ENCODE measurements at places on chromosomes 13 and 19. TPM values are rescaled to one million over a fixed set of nuclear protein-coding genes. Genes with fewer than 3 reads are reported as not detected.
A peak's percentile ranks its signal among the peaks of the same experiment; 100 is the strongest.

Gene SYNGR4
- total RNA-seq: not detected

Gene NLRP4
- total RNA-seq: not detected

Gene TEX101
- total RNA-seq: not detected

Gene CEACAM21
- total RNA-seq: 0.27 TPM

Gene LGALS4
- 0.54 TPM for total RNA-seq

Gene MEDAG
- 8.0 TPM for total RNA-seq

Gene MAB21L1
- not detected for total RNA-seq

Gene LRG1
- 0.35 TPM for total RNA-seq

Gene ZNF681
- 0.32 TPM for total RNA-seq

Gene TRPC4
- total RNA-seq: 0.52 TPM

GRCh38 chr13:44211286-44211685 is 162.3 kb upstream of the SERP2 start:
- no peak for DNase-seq

GRCh38 chr13:66704110-66704509 is 526.0 kb downstream of the PCDH9 start:
- no peak for DNase-seq

- DNase-seq: peak; percentile 81
Observed at GRCh38 chr19:56840451-56841192, at the start of the genes PEG3 and ZIM2. Gene PEG3 (minus strand): TSS chr19:56840726. CDS start chr19:56824655, 16,071 bp downstream. Gene ZIM2 (minus strand): TSS chr19:56840726. CDS start chr19:56824277, 16,449 bp downstream.

DNA sequence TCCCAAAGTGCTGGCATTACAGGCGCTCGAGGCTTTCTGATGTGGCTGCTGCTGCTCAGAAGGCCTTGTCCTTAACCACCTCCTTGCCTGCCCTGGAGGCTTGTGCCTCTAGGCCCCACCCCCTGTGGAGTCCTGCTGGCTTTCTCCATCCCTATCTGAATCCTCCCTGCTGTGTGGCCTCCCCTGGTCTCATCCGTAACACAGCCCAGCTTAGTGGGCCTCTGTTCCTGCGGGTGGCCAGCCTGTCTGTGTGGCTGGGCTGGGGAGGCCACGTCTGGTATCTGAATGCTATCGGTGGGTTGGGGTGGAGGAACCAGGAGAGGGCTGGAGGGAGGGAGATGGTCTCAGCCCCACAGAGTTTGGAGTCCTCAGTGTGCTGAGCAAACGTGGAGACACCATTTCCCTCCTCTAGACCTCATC is 4.7 kb downstream of the RPL28 start:
- DNase-seq: no peak

- no peak for DNase-seq
Observed at GRCh38 chr13:95420501-95420900, 119.2 kb upstream of the ABCC4 start.

DNA sequence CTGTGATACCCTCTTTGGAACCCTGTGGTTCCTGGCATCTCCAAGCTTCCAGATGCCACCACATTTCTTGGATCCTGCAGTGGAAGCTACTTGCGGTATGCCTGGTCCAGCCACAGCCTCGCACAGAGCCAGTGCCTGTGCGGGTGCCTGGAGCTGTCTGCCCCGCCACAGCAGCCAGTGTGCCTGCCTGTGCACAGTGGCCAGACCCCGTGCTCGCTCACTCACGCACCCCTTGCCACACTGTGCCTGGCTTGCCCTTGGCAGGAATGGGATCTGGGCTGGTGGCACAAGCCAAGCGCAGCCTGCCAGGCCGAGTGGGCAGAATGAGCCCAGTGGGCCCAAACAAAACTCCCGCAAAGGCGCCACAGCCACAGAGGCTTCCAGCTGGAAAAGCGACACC is 26.2 kb downstream of the POMP start:
- DNase-seq: no peak

DNA sequence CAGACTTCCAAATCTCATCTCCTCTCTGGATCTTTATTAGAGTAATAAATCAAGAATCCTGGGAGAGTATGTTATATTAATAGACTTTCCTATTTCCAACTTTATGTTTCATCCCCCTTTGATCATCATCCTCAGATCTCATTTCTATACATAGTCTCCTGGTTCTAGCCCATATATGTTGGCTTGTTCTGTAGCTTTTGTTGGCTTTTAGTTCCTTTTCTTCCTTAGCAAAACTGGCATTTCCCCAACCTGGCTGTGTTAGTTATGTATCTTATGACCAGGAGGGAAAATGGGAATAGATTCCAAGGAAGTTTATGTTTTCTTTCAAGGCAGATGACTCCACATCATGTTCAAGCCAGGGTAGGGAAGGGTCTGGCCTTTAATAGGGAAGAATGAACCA is 2464.5 kb downstream of the PCDH9 start:
- DNase-seq: no peak

- DNase-seq: no peak
Observed at GRCh38 chr13:50871405-50871804, 27.9 kb upstream of the DLEU7 start.

DNA sequence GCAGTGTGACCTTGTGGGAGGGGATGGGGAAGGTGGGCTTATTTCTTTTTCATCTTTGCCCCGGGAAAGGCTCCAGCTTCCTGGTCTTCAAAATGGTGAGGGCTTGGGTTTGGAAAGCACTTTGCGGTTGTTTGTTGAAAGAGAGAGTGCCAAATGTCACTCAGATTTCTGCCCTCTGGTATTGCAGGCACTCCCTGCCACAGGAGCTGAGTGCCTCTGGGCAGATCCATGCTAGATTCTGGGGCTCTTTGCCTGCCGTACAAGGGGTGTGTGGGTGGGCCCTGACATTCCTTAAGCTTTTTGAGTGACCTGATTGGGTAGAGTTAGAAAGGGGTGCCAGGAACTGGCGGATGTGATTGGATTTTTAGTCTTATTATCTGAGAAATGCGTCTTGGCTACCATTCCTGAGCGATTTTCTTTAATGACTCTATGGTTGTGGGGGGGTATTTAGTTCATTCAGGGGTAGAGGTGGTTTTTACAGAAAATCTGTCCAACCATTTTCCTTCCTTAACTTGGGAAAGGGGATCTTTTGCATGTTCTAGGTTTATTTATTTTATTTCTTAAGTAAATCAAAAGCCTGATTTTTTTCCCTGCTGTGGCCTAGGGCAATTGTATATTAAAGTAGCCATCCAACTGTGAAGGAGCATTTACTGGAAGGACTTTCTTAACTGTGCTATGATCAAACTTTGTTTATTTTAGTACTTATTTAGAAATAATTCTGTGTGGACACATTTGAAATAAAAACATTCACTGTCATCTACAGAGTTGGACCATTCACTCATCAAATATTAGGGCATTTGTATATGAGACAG is 3.2 kb downstream of the ARHGAP35 start:
- peak; percentile 27 for DNase-seq

DNA sequence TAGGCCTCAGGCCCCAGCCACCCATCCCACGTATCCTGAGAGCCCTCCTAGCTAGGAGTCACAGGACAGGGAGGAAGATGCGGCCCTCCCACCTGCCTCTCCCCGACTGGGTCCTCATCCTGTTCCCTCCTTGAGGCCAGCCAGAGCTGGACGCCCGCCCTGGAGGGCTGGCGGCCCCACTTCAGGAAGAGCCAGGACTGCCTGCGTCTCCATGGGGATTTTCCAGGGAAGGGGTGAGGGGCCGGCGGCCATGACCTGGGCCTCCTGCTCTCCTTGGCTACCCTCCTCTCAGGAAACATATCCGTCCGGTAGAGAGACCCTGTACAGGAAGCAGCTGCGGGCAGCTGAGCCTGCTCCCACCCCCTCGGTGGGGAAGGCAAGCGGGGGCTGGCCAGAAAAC is 11.3 kb upstream of the PRKD2 start:
- peak; percentile 63 for DNase-seq

GRCh38 chr13:96003304-96003703 is 49.9 kb downstream of the UGGT2 start:
- no peak for DNase-seq

GRCh38 chr13:61852116-61852619 is 436.5 kb upstream of the PCDH20 start:
- no peak for DNase-seq

DNA sequence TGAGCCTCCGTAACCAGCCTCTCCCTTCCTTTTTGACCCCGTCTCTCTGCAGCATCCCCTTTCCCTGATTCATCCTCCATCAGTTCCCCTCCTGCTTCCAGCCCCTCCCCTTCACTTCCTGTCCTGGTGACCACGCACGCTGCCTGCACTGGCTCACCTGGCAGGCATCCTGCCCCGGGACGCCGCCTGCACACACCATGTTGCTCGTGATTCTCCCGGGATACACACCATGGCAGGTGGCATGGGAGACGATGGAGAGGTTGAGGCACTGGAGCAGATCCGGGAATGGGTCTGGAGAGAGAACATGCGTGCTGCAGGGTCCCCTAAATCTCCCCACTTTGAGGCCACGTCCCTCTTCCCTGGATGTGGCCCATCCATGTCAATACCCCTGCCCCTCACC is 4.2 kb downstream of the KLK12 start:
- DNase-seq: no peak

DNA sequence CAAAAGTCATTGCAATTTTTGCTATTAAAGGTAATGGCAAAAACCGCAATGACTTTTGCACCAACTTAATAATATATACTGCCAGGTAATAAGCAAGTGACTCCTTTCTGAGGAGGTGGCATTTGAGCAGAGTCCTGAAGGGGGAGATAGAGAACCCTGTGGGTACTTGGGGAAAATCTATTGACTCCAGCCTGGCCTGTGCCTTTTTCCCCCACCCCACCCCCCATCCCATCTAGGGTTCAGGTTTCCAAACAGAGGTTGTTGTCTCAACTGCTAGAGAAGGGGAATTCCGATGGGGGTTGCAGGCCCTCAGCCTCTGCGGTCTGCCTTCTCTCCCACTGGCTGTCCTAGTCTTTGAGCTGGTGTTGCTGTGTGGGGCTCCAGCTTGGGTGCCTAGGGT is 11.5 kb downstream of the S1PR2 start:
- DNase-seq: no peak

GRCh38 chr13:51222037-51222685 is at the start of gene FAM124A:
Gene FAM124A (plus strand): TSS chr13:51222398. CDS start chr13:51222502, 104 bp downstream.
- DNase-seq: peak; percentile 74

DNA sequence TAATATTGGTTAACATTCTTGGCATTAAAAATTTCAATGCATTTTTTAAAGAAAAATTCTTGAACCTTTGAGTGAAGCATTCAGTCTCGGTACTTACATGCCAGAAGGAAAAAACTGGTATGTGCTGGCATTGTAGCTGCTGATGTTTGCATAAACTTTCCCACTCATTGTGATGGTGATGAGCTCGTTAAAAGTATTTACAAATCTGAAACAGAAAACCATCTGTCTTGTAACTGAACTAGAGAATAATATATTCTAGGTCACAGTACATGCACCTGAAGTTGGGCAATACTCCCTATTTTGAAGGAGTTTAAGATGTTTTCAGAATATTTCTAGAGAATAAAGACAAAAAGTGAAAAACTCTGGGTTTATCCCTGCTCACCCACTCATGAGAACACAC is 64.1 kb downstream of the SLC15A1 start:
- no peak for DNase-seq

- no peak for DNase-seq
Observed at GRCh38 chr13:51595416-51595815, 11.2 kb downstream of the WDFY2 start.

DNA sequence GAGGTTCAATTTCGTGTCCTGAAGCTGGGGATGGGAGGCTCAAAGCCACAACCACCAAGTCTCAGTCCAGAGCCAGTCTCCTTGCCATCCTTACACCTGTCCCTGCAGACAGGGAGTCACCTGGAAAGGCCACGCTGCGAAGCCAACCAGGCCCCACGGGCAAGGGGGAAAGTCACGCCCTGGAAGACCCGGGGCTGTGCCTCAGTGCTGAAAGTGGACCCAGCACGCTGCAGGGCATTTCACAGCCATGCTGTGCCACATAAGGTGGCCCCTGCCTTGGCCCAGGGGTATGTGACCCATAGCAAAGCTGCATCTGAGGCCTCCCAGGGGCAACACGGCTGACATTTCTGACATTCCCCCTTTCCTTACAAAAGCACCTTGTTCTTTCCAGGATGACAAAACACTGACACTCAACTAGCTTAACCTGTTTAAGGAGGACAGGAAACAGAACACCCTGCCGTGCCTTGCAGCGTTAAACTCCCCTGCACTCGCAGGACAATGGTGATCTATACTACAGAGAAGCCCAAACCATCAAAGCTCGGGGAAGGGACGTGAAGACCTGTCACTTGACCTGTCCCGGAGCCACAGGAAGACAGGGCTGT is 14.8 kb downstream of the CHERP start:
- DNase-seq: no peak

- DNase-seq: no peak
Observed at GRCh38 chr19:1978346-1978894, 37.1 kb downstream of the BTBD2 start.

DNA sequence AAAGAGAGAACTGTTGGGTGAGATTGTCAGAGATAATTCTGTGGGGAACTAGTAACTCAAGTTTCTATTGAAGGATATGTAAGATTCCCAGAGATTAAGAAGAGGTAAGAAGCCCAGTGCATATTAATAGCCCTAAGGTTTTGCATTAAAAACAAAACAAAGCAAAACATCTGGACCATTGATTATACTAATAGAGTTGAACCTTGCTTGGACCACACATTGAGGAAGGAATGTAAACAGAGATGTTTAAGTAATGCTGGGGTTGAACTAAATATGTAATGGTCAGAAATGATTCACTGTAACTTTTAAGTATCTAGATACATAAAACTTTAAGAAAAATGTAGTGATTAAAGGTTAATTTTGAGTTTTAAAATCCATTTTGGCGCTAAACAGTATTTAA is 1770.0 kb downstream of the PCDH9 start:
- DNase-seq: no peak

DNA sequence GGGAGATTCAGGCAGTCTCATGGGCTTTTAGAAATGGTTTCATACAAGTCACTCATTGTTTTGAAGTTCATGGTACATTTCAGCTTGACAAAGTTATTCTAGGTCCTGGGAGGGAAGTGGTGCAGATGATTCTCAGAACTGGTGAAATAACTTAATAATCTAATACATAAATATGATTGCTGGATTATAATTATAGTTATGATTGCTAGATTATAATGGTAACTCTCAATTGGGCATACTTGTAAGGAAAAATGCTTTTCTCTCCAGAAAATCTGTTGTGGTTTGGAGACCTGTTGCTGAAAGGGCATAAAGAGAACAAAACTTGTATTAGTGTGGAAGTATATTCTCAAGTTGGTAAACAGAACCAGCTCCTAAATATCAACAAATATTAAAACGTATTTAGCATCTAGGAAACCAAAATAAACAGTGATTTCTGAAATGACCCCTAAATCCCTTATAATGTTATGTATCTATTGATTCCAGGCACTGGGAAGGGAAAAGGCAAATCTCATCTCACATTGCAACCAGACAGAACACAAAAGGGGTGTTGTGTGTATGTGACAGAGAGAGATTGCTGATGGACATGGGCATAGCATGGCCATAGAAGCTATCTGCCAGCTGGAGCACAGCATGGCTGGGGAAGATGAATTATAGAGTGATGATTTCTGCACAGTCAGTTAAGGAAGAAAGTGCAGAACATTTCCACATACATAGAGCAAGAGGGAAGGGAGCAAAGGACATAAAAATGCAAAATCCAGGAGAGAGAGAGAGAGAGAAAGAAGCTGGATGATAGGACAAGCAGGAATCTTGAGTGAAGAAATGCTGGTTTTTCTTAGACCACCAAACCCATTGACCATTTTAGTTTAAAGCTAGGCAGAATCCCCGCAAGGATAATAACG is 87.1 kb upstream of the FRY start:
- no peak for DNase-seq

GRCh38 chr19:18742324-18742723 is 48.8 kb downstream of the COMP start:
- no peak for DNase-seq

All from heart left ventricle (tissue), 16 donors.